Hematopoietic multipotent progenitor cell treated with erythropoietin and hydrocortisone succinate and interleukin-3 and kit ligand, for 8 days (in vitro differentiated cells): ENCODE measurements at places on chromosomes 2 and 18.

GRCh38 chr2:72708236-72708635 lies 117.6 kb downstream of the EXOC6B start:
- no peak for DNase-seq

GRCh38 chr2:134912361-134912760 lies 6.3 kb upstream of the CCNT2 start:
- DNase-seq, result no peak

DNA sequence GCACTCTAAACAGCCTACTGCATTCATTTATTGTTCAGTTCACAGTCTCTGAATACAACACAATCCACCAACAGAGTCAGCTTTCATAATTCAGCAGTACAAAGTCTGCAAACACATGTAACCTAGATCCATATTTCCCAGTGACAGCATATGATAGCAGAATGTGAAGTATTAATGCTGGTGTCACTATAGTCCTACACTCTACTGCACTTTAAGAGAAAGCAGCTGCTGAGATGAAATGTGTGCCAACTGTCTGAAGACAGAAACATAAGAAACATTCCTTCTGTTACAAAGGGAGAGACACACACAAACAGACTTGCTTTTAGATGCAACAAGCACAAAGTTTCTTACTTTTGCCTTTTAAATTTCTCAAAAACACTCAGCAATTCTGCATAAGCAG lies 441.8 kb downstream of the ZEB2 start:
- no peak for DNase-seq

- peak; percentile 87 for DNase-seq
Observed at GRCh38 chr2:38603402-38604290, 918 bp upstream of the HNRNPLL start.

DNA sequence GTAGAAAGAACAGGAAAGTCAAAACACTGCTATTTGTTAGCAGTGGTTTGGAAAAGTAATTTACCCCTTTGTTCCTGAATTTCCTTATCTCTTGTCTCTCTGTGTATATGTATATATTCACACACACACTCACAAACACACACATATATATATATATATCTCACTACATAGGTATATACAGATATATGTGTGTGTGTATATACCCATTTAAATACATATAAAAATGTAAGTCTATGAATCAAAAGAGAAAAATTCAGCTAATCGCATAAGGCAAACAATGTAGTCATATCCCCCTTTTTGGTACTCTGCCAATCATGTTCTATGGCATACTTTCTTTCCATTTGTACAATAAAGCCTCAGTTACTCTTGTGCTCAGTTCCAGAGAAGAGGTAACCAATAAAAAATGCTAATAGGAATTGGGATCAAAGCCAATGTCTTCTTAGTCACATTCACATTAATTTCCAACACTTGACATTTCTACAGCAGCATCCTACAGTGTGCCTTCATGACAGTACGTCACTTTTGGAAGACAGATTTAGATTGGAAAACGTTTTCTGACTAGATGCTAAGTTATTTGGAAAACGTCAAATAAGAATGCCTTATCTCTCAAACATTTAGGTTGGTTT lies 94.6 kb downstream of the MC4R start:
- no peak for DNase-seq

DNA sequence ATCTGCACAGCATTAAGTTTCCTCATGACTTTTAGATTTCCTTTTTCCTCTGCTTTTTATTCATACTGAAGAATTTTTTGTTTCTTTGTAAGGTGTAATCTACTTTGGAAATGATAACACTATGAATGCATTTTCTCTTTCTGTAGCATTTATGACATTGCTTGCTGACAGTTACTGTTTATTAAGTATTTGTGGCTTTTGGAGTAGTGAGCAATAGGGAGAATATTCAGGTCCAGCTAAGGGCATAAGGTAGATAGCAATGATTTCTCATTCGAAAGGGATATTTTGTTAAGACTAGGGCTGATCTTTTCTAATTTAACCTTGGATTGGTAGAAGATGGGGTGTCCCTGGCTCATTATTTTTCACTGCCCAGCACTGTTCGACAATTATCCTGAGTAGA lies 80.3 kb downstream of the XRCC5 start:
- DNase-seq, result no peak

GRCh38 chr2:62071126-62071598 lies 124.8 kb upstream of the B3GNT2 start:
- no peak for DNase-seq

GRCh38 chr2:204197336-204198005 lies 260.9 kb downstream of the ICOS start:
- DNase-seq, result no peak

- DNase-seq, result no peak
Observed at GRCh38 chr2:188450732-188451483, 159.2 kb downstream of the GULP1 start.

GRCh38 chr2:207960911-207961310 lies 64.4 kb downstream of the PLEKHM3 start:
- no peak for DNase-seq

- no peak for DNase-seq
Observed at GRCh38 chr2:162390801-162391200, 46.9 kb downstream of the GCA start.

- no peak for DNase-seq
Observed at GRCh38 chr2:30417253-30417652, 29.8 kb upstream of the LCLAT1 start.

DNA sequence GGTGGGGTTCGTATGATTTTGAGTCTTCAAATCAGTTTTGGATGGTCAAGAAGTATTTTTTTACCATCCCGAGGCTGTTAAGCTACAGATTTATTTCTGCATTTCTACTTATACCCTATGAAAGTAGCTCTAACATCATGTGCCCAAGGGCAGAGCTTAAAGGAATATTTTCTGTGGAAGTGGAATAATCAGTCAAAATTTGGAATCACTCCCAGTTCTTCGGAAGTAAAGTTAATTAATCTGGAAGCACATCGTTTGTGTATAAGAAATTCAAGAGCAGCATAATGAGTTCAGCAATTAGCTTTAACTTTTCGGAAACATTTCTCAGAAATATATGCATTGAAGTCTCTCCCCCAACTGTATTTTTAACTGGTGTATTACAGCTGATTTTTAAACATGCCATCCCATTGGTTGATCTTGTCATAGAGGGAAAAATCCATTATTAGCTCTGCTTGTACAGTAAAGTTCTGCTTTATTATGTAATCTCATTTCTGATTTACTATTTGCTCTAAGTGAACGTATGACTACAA lies 510.1 kb downstream of the DCC start:
- no peak for DNase-seq

DNA sequence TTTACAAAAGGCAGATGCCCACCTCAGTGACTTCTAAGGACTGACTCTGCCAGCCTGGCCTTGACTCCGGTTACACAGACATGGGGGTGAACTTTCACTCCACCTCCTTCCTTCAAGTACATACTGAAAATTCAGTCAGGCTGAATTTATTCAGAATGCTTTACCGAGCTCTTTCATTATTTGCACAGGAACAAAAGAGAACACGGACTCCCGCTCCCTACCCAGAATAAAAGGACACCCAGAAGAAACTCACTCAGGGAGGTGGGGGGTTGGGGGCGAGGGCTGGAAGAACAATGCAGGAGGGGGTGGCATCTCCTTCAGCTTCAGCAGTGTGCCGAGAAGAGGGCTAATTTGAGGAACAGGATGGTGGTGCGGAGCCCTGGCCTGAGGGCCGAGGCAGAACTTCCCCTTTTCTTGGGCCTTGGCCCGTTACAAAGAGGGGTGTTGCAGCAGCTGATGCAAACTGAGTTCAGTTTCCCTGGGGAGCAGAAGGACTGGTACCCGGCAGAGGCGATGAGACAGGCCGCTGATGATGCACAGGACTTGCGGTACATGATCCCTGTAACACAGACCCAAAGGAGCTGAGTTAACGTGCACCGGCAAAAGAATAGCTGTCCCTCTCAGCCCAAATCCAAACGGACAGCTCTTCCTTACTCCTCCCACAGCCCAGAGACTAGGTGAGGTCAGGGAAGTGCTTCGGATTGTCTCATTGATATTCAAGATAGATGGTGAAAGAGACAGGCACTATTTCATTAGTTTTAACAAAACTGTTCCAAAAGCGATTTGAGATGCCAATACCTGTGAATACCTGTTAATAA lies 24.1 kb downstream of the LYPD1 start:
- DNase-seq, result no peak

GRCh38 chr2:71736986-71737385 lies 283.6 kb downstream of the DYSF start:
- DNase-seq, result no peak

GRCh38 chr2:16139663-16140615 lies 199.6 kb downstream of the MYCN start:
- DNase-seq, result no peak

- DNase-seq, result no peak
Observed at GRCh38 chr18:52341103-52341432, 1.1 kb downstream of the DCC start.

- no peak for DNase-seq
Observed at GRCh38 chr18:57004366-57005121, 142.3 kb upstream of the BOD1L2 start.

GRCh38 chr2:118994172-118994700 lies 52.2 kb downstream of the MARCO start:
- no peak for DNase-seq

- no peak for DNase-seq
Observed at GRCh38 chr18:1018181-1018681, 113.6 kb downstream of the ADCYAP1 start.

DNA sequence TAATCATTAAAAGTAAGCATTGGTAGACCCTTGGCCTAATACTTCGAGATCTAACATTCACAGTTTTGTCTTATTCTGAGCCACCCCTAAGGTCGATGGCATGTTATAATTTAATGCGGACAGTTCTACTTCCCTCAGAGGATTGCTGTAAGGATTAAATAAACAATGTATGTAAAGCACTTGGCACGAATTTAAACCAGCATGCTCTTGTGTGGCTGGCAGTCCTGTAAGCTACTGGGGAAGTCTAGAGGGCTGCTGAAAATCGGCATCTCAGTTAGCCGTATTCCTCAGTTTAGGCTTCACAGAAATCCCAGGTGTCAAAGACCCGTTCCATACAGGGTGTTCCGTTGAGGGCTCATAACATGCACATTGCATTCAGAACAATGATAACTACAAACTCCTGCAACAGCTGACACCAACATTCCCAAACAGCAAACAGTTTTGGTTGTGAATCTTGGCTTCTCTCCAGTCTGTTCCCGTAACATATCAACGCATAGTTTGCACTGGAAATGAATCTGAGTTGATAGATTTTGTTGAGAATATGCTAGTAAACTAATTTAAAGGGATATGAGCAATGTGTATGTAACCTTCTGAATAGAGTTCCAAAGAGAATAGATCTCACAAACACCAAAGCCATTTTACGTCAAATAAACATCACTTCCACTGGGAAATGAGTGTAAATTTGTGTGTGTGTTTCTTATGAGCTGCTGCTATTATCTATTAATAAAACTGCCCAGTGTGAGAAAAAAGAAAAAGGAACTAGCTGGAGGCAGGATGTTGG lies 52.2 kb upstream of the ACKR3 start:
- no peak for DNase-seq

DNA sequence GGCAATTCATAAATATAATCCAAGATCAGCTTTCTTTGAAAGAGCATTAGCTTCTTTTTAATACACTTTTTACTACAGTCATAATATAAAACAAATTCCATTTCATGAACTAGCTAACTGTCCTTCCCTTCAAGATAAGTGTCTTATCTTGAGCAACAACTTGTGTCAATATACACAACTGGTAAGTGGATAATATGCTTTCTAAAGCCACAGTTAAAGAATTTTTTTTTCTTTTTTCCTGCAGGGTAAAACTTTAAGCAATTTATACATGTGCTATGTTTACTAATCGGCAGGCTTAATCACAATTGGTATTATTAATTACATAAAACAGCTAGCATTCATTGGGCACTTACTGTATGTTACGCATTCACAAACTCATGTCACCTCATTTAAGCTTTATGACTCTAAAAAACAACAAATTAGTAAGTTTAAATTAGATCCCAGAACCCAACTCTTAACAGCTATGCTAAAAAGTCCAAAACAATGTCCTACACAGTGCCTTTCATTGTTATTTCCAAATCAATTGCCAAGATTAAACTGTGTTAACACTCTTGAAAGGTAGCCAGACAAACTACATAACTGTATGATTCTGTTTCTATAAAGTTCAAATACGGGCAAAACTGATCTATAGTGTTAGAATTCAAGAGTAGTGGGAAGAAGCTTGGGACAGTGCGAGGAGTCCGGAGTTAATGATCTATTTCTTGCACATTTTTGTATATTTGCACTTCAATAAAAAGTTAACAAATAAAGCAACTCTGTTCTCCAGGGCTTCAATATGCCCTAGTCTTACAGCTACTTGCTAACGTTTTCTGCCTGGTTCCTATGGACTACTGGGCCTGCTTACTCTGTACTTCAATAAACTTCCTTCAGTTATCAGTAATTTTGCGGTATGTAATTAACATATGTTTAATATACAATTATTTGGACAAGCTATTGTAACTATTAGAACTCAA lies 6.0 kb downstream of the TXNL1 start:
- peak; percentile 85 for DNase-seq

GRCh38 chr18:63216516-63217311 lies 102.9 kb downstream of the BCL2 start:
- no peak for DNase-seq

GRCh38 chr2:144448389-144449027 lies 71.4 kb downstream of the ZEB2 start:
- DNase-seq, result no peak

DNA sequence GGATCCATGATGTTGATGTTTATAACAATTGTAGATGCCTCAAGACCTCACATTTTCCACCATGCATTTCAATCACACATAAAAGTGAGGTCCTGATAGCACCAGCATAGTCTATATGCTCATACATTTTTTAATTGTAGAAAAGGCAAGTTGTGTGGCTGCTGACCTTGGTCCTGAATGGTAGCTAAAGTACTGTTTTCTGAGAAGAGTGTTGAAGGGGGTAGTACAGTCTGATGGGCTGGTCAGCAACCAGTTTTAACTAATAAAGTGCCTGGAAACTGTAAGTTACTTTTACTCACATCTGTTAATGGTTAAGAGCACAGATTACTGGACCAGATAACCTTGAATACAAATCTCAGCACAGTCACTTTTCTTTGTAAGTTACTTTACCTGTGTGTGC lies 15.9 kb downstream of the ZNF638 start:
- DNase-seq, result peak; percentile 51

- peak; percentile 12 for DNase-seq
Observed at GRCh38 chr2:20507166-20507692, 60.4 kb downstream of the RHOB start.

DNA sequence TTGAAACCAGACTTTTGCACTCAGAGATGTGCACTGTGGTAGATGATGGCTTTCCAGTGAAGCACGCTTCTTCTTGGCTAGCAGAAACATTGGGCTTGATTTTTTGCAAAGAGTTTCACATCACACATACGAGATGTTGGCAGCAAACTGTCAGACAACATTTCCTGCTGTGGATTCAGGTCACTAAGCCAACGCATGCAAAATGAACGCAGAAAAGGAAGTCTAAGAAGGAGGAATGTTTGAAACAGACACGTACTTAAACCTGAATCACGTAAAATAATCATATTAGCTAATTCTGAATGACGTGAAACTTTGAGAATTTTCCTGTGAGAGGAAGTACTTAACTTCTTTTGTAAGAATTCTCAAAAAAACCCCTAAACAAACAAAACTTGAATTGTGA lies 88.1 kb downstream of the EPB41L3 start:
- DNase-seq, result no peak

GRCh38 chr2:84534225-84534624 lies 17.9 kb downstream of the DNAH6 start:
- DNase-seq, result no peak
